ENCODE measurements at places on chromosomes 12 and 14.

DNA sequence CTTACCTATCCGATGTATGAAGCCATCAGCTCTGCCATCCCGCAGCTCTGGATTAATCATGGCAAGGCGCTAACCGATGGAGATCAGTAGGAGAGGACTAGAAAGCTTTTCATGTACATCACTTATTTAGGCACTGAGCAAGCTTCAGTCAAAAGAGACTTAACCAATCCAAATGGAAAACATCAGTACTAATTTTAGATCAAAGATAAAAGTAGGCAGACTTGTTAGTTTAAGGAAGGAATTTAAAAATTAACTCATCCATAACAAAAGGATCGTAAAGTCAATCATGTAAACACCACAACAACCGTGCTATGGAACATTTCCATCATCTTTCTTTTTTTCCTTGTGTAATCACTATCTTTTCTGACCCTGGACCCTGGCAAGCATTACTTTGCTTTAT, at the start of gene CLEC2A:
CLEC2A (minus strand) TSS at position 101 of the 400 bp plus-strand sequence; CDS start at position 60, 41 bp downstream.
- DNase-seq = no peak

DNA sequence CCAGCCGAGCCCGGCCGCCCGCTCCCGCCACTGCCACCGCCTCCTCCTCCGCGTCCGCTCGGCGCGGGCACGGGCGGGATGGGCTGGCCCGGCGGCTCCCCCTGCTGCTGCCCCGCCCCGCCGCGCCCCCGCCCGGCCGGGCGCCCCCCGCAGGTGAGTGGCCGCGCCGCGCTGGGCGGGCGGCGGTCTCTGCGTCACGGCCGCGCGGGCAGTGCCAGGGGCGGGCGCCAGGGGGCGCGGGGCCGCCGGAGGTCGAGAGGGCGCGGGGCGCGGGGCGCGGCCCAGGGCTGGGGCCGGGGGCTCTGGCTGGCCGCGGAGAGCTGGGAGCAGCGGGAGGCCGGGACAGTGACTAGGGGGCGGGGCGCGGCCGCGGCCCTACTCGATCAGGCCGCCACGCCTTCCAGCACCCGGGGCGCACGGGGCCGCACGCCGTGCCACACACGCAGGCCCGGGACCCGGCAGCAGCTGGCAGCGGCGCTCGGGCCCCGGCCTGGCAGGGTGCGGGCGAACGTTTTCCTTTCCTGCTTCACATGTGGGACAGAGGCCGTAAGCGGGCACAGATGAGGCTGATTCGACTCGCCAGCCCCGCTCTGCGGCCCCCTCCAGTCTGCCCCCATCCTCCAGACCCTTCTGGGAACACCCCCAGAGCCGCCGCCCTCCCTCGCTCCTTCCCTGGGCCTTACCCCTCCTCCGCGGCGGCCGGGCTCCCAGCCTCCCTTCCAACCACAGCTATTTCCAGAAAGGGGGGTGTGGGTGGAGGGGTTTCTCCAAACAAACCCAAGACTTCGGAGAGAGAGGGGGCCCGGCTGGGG, 2.4 kb upstream of the TNS2 start:
- DNase-seq = peak; percentile 86

DNA sequence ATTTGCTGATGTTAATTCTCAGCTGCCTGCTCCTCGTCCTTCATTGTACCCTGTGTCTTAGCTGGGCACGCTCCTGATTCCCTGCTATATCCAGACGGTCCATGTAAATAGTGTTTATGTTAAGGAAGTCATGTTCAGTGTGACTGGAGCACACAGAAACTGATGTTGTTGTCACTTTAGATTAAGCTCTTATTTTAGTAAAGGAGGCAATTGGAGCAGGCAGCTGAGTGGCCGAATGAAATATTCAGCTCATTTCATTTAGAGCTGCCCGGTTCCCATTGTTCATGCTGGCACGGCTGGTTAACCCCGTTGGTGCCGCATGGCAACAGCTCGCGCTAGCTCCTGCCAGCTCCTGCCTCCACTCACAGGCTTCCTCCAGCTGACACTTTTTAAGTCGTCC, 446.8 kb upstream of the SOX5 start:
- peak; percentile 21 for DNase-seq

DNA sequence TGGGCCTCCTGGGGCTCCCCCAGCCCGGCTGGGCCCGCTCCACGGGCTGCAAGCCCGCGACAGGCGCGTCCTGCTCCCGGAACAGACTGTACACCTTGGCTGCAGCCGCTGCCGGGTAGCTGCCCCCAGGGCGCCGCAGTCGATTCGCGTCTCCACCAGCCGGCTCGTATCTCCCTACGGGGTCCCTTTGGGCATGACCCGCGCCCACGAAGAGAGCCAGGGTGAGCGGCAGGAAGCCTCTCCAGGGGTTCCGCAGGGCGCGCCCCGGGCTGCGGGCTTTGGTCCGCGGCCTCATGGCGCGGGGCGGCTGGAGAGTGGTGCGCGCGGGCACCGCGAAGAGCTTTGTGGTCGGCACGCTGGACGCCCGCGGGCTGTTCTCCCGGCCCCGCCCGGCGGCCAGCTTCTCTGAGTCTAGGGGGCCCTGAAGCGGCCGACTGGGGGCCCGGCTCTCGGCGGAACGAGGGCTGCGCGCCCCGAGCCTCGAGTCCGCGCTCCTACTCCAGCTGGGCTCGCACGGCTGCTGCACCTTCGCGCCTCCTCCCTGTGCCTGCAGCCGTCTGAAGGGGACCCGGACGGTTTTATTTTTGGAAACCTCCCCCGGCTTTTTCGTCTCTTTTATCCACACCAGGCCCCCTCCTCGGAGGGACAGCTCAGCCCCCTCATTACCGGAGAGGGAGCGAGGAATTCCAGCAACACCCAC, at the start of gene LTBP2:
LTBP2 (minus strand) TSS at position 588 of the 700 bp plus-strand sequence; CDS start at position 295, 293 bp downstream.
- DNase-seq = no peak

All from hippocampal formation (tissue), 2 donors.